Upper lobe of right lung (tissue), 1 donor: ENCODE measurements at places on chromosomes 7 and 10. TPM values are rescaled to one million over a fixed set of nuclear protein-coding genes. Genes with fewer than 3 reads are reported as not detected.
A peak's percentile ranks its signal among the peaks of the same experiment; 100 is the strongest.

The PRSS1 gene
- total RNA-seq = not detected

The RASA4B gene
- 30.0 TPM for total RNA-seq

The C10orf105 gene
- total RNA-seq = 0.52 TPM

The CALHM2 gene
- total RNA-seq = 29.4 TPM

The TAS2R4 gene
- 2.2 TPM for total RNA-seq

The PDK4 gene
- 156 TPM for total RNA-seq

The LFNG gene
- total RNA-seq = 35.4 TPM

The ZNF862 gene
- 14.6 TPM for total RNA-seq

The APBB1IP gene
- 19.2 TPM for total RNA-seq

The CLRN3 gene
- not detected for total RNA-seq

- DNase-seq = no peak
These were observed 3.9 kb upstream of the MIOS start for GRCh38 chr7:7562736-7563135.

GRCh38 chr10:1036341-1036791, 10.7 kb upstream of the IDI2 start:
- no peak for DNase-seq

- DNase-seq = no peak
These were observed 1.7 kb downstream of the CACNA2D1 start for GRCh38 chr7:82441669-82442478.

- DNase-seq = peak; percentile 45
These were observed 601.6 kb downstream of the PTPRN2 start for GRCh38 chr7:157986051-157986450.

GRCh38 chr10:62972103-62972502, 155.9 kb upstream of the EGR2 start:
- DNase-seq = no peak

DNA sequence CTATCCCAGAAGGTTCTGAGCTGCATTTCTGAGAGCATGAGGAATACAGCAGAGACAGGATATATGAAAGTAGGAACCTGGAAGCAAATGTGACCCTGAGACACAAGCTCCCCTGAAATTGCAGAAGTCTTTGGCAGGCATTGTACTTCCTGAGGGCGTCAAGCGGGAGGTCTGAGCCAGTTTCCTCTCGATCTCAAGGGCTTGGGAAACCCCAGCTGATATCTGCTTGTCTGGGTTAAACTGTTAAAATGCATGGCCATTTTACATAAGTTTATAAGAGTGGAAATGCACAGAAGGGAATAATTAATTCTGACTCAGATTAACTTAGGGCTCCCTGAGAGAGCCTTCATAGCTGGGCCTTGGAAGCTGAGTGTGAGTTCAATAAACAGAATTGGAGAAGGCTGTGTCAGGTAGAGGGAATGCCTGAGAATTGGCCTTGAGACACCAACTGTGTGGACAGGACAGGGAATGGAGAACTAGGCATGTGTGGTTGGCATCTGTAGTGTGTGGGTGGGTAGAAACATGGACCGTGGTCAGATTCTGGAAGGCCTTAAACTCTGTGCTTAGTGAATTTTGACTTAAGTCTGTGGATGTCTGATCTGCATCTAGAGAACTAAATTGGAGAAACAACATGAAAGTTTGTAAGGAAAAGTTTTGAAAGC, 53.3 kb downstream of the WIPF3 start:
- DNase-seq = no peak

DNA sequence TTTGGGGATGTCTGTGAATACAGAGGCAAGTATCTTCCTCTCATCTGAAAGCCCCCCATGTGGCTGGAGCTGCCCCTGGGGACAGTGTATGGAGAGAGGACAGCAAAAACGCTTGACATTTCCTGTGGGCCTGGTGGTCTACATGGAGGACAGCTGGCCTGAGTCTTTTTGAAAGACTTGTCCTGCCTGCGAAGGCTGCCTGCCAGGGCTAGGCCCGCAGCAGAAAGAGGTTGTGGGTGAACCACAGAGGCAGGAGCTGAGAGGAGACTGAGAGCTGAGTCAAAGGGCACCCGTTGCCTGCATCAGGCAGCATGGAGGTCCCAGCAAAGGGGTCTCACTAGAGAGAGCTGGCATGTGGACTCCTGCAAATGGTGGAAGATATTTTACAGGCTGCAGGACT, 66.4 kb downstream of the KAT6B start:
- no peak for DNase-seq

DNA sequence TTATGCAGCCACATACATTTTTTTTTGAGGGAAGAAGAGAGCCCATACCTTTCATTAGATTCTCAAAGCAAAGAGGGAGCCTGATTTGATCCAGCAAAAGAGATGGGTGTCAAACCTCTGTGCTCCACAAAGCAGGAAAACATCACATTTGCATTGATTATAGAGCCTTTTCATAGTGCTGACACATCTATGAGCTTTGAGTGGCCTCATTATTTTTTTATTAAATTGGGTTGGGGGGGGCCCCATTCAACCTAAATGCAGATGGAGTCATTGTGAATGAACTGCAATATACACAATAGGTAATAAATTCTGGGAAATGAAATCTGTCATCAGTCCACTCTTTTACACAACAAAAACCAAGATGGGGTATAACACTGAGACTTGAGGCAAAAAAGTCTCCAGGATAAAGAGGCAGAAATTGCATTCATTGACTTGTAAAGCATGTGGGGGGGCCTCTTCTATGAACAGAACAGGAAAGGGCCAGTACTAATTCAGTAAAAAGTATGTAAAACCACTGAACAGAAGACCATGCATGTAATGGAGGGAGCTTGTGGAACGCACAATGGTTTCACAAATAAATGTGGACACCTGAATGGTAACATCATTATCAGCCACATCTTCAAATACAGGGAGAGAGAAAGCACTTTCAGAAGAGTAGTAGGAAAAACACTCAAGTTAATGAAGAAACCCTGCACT, 17.7 kb upstream of the ASB4 start:
- DNase-seq = no peak

DNA sequence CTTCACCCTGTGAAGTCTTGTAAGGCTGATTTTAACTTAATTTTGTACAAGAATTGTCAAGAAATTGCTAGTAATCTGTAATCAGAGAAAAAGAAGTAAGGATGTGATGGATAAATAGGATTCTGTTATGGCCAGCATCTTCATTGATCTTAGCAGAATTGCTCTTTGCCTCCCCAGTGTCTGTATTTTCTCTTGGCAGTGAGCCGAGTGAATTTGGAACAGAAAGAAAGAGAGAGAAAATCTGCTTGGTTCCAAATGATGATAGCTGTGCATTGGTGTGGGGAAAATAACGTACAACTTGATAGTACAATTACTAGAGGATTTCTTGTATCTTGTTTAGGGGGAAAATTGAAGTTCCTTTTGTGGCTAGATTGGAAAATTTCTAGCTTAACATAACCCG, 34.6 kb downstream of the VTI1A start:
- no peak for DNase-seq

- no peak for DNase-seq
These were observed 179.8 kb upstream of the AOAH start for GRCh38 chr7:36904101-36904500.

DNA sequence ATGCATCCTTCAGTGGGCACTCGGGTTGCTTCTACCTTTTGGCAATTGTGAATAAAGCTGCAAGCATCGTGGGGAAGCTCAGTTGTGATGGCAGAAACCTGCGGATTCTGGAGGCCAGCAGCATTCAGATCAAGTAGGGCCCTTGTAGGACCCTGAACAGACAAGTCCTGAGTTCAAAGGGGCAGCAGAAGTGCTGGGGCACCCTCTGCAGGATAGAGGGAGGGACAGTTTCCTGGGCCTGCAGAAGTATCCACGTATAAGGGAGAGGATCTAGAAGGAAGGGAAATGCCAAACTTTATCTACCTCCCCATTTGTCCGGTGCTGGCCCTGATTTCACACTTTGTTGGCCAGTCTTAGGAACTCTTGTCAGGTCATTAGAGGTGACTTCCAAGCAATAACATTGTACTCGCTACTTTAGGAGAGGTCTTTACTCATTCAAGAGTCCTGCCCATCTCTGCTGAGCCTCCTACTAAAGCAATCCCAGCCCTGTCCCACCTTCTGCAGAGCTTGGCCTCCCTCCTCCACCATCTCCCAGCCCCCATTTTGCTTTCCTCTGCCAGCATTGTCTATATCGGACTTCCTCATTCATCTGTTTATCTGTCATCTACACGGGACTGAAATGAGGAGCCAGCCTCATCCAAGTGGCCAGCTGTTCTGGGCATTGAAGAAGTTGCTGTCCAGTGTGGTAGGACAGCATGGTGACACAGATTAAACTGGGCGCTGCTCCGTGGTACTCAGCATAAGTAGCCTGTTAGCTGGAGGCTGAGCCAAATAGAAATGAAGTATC, 26.6 kb upstream of the R3HCC1L start:
- DNase-seq = no peak

DNA sequence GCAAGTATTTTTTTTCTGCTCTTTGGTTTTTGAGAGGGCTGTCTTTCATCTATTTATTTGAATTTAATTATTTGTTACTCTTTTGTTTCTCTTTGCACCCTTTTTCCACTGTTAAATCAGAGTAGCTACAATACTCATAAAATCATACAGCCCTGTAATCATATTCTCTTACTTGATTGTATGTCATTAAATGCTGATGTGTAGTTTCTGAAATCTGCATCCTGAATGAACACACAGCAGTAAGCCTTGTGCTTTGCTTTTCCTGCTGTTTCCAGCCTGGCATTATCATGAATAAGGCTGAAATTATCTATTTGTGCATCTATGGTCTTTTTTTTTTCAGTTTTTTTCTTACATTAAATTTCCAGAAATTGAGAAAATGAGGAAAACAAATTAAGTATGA, 4.1 kb downstream of the LRRC18 start:
- DNase-seq = no peak

GRCh38 chr7:16504019-16504418, 22.6 kb upstream of the LRRC72 start:
- DNase-seq = no peak

GRCh38 chr10:114874827-114875411, 53.3 kb downstream of the FHIP2A start:
- DNase-seq = no peak

GRCh38 chr10:75166623-75166972, 44.0 kb upstream of the VDAC2 start:
- no peak for DNase-seq

GRCh38 chr10:61754587-61755550, 92.1 kb downstream of the CABCOCO1 start:
- no peak for DNase-seq

DNA sequence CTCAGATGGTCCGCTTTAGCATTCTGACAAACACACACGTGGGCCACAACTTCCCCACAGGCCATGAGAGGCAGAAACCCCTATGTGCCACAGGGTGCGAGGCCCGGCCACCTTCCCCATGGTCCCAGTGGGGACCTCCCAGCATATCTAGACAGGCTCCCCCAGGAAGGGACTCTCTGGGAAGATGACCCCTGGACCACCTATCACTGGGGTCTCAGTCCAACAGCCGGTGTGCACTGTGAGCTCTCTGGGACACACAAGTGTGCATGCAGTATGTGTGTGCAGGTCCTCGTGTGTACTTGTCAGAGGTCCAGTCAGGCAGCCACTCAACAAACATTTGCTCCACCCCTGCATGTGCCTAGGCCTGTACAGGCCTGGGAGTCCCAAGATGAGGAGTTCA, 18.7 kb downstream of the GRID1 start:
- DNase-seq = peak; percentile 43

GRCh38 chr7:66281678-66282590, 76.8 kb downstream of the TPST1 start:
- DNase-seq = no peak
